ENCODE measurements at places on chromosomes 2 and 18.

DNA sequence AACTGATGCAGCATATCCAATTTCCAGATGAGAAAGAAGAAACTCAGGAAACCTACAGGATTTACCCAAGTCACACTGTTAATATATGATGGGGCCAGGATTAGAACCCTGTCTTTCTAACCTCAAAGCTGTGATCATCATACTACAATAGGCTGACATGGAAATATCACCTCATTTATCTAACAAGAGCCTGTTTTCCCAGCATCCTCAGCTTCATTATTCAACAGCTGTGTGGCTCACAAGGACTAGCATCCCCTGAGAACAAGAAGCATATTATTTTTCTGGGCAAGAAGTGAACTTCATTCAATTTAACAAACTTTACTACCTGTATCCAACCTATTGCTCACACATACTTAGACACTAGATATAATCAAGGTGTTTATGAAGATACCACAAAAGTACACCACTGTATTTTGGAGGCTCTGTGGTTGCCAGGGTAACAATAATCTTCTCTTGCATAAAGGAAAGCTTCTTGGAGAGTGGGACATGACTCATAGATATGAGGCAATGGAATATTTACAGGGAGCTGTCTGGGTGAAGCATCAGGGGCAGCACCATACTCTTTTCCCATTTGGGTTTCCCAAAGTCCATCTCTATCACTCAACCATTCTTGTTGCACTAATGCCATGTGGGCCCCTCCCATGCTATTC lies 218.2 kb downstream of the RAD51AP2 start:
- DNase-seq = no peak

DNA sequence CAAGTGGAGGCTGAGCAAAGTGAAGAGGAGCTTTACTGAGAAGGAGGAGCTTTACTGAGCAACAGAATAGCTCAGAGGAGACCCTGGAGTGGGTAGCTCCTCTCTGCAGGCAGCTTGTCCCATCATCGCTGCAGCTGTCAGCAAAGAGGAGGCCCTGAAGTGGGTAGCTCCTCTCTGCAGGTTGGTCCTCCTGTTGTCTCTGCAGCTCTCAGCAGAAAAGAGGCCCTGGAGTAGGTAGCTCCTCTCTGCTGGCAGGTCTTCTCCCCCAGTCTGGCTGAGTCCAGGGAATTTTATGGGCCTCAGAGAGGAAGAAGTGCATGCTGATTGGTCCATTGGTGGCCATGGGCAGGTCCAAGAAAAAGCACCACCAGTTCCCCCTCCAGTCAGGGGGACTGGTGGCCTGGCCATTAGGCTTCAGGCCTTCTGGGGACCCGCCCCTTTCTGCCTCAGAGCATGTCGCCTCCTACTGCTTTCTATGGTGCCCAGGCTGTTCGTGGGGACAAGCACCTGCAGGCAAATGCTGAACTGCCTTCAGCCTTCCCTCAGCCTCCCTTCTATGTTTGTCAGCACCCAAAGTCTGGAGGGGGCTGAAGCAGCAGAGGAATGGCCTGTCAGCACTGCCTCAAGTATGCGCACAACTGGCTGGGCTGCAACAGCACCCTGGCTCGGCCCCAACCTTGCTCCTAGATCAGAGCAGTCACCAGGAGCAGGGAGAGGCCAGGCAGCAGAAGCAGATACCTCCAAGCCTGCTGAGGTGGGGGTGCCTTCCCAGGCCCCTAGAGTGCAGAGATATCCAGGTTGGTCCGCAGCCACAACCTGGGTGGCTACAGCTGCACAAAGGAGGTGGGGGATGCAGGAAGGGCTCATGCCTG lies 5.9 kb downstream of the ZSCAN30 start:
- no peak for DNase-seq

DNA sequence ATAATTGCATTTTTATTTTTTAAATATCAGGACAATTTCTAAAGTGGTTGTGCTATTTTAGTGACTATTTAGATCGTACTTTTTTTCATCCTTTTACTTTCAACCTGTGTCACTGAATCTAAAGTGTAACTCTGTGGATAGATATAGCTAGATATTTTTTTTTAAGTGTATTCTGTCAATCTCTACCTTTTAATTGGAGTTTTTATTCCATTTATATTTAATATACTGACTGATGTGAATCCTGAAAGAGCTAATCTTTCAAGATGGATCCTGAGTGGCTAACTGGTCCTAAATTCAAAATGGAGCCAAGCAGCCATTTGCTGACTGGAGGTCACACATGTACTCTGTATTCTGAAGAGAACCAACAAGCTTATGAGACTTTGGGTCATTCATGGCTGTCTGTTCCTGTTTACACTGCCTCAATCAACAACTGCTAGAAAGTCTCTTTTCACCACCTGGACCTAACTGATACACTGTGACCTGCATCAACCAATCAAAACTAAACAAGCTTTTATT lies 4.6 kb upstream of the PSMD14 start:
- no peak for DNase-seq

DNA sequence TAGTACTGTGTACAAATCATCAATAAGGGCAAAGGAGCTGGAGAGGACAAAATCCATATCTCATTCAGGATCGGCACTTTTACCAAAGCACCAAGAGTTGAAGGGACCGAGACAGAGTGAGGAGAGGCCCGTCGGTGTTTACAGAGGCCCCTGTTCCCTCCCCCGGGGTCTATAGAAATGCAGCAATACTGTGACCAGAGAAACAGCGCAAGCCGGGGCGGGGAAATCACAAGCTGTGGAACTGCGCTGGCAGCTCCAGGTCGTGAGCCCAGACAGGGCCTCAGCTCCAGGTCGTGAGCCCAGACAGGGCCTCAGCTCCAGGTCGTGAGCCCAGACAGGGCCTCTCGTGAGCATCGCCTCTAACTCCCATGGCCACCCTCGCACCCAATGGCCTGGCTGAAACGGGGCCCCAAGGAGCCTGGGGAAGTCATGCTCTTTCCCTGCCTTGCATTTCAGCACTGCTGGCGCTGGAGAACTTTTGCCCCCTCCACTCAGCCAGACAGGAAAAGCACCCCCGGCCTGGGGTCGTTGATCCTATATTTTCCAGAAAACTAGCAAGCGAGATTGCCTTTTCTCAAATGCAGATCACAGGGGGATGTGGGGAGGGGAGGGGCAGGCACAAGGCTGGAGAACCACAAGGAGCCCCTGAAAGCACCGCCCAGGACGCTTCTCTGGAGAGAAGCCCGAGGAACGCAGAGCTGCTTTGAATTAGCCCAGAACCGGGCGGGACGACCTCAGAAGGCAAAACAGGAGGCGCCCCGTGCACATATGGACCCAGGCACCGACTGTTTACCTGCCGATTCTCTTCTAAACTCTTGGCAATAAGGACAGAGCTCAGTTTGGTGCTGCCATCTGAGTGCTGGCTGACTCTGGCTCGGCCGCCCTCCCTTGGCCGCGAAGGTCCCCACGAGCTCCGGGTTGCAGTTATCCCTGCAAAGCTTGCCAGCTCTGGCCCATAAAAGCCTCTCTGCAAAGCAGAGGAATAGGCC lies 223.7 kb downstream of the ACKR3 start:
- DNase-seq = no peak

DNA sequence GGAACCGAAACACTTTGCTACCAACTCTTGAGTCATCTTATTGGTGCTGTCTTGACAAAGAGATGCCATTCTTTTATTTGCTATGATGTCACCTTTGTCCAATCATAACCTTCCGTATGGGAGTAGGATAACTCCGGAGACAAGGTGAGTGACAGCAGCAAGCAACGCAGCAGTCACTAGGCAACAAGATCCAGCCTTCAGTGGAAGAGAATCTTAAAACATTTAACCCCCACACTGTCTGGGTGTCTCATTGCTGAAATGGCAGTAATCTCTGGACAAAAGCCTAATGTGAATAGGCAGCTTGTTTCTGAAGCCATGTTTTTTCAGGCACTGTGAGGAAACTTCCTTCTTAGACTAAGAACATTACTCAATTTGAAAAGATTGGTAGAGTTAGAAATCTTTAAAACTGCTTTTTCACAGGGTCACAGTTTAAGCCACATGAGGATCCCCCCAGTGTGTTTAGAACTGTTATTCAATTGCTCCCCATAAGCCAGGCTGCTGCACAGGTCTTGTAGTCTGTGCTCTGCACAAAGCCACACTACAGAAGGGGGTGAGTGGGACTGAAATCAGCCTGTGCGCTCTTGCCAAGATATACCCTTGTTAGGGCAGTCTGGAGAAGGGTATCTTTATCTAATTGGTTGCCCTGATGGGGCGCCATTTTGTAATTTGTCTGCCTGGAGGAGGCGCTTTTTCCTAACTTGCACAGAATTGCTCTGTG lies 131.5 kb upstream of the STON1 start:
- DNase-seq = peak; percentile 7

GRCh38 chr2:198385856-198386255 lies 581.5 kb downstream of the PLCL1 start:
- peak; percentile 53 for DNase-seq

DNA sequence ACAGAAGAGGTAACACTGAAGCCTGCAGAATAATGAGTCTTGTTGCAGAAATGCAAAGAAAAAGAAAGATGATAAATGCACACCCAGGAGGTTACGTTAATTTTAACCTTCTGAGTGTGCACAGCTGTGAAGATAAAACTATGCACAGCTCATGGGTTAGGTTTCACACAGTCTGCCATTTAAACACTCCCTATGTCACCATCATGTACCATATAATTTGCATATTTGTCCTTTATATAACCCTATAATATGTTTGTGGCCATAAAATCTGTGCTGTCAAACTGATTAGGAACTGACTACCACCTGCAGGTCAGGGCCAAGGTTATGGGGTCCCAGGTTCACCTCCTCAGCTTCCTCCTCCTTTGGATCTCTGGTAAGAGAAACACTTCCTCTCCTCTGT lies 205.5 kb downstream of the RPIA start:
- no peak for DNase-seq

GRCh38 chr2:6031200-6031867 lies 339.1 kb downstream of the SOX11 start:
- no peak for DNase-seq

GRCh38 chr2:76563730-76564129 lies 853.0 kb upstream of the GCFC2 start:
- DNase-seq = no peak

GRCh38 chr2:133777574-133777960 lies 209.3 kb upstream of the NCKAP5 start:
- peak; percentile 83 for DNase-seq

DNA sequence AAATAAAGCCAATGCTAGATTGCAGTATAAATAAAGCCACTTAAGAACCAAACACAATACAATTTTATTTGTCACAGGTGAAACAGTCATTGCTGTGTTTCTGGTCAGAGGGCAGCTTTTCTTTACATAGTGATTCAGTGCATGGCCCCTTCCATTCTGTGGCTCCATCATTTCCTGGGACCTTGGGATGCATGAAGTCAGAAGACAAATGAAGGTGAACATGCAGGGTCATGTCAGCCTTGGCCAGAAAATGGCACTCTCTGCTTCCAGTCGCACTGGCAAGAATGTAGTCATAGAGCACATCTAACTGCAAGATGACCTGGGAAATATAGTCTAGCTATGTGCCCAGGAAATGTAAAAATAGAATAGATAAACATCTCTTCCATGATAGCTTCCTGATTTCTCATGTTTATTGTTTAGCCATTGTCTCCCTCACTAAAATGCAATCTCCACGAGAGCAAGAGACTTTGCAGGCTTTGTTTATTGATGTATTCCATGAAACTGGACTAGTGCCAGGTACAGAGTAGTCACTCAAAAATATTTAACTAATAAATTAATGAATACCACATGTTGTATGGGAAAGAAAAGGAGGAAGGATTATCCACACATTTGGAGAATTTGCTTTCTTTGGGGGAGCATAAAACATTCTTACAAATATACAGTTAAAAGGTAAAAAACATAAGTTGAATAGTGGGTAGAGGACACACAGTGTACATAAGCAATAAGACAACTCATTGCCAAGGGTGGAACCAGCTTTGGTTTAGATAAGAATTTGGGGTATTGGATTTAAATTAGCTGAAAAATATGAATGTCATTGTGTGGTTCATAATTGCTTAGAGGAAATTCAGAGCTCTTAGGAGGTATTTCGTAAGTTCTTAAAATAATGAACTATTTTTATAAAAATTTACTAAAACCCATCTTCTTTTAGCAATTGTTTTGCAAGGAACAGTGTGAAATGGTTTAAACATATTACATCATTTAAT lies 343.8 kb downstream of the PID1 start:
- peak; percentile 83 for DNase-seq

DNA sequence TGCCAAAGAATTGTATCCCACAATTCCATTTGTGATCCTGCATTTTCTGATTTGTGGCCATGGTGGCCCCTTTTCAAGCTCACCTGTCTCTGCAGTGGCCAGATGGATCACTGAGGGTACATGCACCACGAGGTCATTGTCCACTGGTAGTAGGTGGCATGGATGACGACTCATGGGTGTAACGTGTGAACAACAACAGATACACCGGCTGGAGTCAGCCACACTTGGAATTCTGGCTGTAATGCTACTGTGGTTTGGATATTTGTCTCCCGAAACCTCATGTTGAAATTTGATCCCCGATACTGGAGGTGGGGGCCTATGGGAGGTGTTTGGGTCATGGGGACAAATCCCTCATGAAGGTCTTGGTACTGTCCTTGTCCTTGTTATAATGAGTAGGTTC lies 102.2 kb upstream of the TAF1B start:
- peak; percentile 22 for DNase-seq

- peak; percentile 30 for DNase-seq
Measured at GRCh38 chr2:56357655-56358295, 174.0 kb downstream of the CCDC85A start.

GRCh38 chr2:217803653-217803960 lies 199.2 kb downstream of the TNS1 start:
- DNase-seq = no peak

GRCh38 chr2:219951099-219951498 lies 323.7 kb downstream of the SLC4A3 start:
- DNase-seq = peak; percentile 32

- peak; percentile 31 for DNase-seq
Measured at GRCh38 chr2:206556357-206556949, 85.8 kb upstream of the FAM237A start.

DNA sequence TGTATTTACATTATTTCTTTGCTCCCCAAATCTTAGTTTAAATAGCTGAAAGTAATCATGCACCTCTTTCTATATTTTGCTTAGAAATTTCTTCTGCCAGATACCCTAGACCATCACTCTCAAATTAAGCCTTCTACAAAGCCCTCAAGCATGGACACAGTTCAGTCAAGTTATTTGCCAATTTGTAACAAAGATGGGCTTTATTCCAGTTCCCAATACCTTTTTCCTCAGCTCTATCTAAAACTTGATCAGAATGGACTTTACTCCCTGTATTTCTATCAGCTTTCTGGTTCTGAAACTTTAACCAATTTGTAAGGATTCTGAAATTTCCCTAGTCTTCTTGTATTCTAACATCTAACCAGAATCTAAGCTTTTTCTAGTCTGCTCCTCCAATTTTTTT lies 56.6 kb downstream of the SYT4 start:
- no peak for DNase-seq

GRCh38 chr2:227267410-227268115 lies 57.5 kb upstream of the MFF start:
- peak; percentile 29 for DNase-seq

DNA sequence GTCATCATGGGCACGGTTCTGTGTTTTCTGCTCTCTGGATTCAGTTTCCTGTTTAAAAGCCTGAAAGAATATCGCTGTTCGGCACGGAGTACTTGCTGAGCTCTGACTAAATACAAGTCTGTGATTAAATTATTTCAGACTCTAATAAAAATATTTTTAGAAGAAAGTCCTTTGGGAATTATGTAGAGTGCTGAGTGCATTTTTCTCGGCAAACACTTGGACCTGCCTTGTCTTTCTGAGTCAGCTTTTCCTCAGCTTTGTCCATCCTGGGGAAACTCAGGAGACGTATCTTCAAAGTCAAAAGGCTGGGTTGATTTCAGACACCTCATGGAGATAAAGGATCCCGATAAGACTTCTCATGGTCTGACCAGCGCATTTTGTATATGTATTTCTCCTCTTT lies 45.9 kb downstream of the IL1R2 start:
- DNase-seq = peak; percentile 82

GRCh38 chr2:168632709-168633121 lies 169.7 kb upstream of the NOSTRIN start:
- DNase-seq = peak; percentile 85

Measured in EH (cell line).